ENCODE measurements at places on chromosomes 2 and 18. TPM values are rescaled to one million over a fixed set of nuclear protein-coding genes. Genes with fewer than 3 reads are reported as not detected.

- H3K27ac ChIP-seq, result peak within 1 kb of the TSS; percentile 92
- H3K4me1 ChIP-seq, result peaks cover 16% of the 10 kb centered on the region
- peak; percentile 95 for DNase-seq
- H3K36me3 ChIP-seq, result peaks cover 27% of the 10 kb centered on the region
Observed at GRCh38 chr2:108786354-108787215, at the start of gene CCDC138. TSS of gene CCDC138 (plus strand) at chr2:108786771. CDS start at chr2:108786823, 52 bp downstream.

DNA sequence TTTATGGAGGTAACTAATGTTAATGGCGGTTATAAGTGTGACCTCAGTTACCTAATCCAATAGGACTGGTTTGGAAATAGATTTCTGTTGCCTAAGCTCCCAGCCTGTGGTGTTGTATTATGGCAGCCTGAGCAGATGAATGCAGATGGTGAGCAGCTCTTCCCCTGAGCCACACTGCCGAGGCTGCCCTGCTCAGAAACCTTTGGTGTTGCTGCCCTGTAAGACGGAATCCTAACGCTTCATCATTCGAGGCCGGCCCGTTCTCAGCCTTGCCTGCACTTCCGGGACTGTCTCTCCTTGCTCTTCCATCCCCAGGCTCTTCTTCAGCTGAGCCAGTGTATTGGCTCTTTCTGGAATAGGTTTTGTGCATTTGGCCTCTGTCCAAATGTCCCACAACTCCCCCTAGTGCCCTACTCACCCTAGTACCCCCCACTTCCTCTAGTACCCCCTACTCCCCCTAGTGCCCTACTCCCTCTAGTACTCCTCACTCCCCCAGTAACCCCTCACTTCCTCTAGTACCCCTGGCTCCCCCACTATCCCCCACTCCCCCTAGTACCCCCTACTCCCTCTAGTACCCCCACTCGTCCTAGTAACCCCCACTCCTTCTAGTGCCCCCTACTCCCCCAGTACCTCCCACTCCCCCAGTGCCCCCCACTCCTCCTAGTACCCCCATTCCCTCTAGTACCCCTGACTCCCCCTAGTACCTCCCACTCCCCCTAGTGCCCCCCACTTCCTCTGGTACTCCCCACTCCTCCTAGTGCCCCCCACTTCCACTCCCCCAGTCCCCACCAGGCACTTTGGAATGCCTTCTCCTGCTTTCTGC is 106.0 kb upstream of the TAF1B start:
- DNase-seq, result no peak
- H3K36me3 ChIP-seq, result no peaks in the 10 kb centered on the region
- no peak overlapping the region for H3K27ac ChIP-seq
- no peaks in the 10 kb centered on the region for H3K4me1 ChIP-seq
- H3K27me3 ChIP-seq, result peaks cover 8% of the 10 kb centered on the region
- H3K4me3 ChIP-seq, result no peak overlapping the region

DNA sequence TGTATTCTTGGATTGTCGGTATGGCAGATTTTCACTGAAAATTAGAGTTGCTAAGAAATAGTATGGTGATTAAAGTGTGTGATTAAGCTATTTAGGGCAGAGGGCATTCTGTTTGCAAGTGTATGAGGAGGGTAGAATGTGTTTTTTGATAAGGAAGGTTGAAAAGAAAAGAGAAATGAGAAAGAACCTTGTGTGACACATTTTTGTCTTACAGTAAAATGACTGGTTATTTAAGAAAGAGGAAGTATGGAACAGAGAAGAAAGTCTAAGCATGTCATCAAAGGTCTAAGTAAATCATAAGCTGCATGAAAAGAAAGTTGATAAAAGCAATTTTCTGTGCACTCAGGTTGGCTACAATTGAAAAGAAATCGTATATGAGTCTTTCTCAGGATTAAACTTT is 5.2 kb upstream of the RSAD2 start:
- no peaks in the 10 kb centered on the region for H3K4me1 ChIP-seq
- peaks cover 39% of the 10 kb centered on the region for H3K27me3 ChIP-seq
- no peak for DNase-seq

GRCh38 chr2:12754643-12755042 is 37.9 kb downstream of the TRIB2 start:
- H3K4me1 ChIP-seq, result peaks cover 42% of the 10 kb centered on the region
- H3K27me3 ChIP-seq, result no peaks in the 10 kb centered on the region
- no peak for DNase-seq

DNA sequence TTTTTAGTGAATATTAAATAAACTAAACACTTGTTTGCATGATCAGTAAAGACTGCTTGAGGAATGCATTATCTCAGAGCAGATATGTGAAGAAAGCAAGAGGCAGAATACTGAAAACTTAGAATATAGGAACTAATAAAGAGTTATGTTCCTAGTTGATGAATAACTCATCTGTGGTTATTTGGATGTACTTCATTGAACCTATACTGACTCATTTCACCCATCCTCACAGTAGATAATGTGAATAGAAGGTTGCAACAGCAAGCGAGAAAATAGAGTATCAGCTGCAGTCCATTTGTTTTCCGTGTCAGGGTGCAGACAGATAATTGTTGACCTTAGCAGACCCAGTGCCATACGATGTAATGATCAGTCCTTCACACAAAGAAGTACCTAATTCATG is 945.7 kb upstream of the LRRTM1 start:
- no peak overlapping the region for H3K4me3 ChIP-seq
- H3K36me3 ChIP-seq, result no peaks in the 10 kb centered on the region
- H3K27ac ChIP-seq, result no peak overlapping the region
- H3K27me3 ChIP-seq, result no peaks in the 10 kb centered on the region
- H3K4me1 ChIP-seq, result no peaks in the 10 kb centered on the region

DNA sequence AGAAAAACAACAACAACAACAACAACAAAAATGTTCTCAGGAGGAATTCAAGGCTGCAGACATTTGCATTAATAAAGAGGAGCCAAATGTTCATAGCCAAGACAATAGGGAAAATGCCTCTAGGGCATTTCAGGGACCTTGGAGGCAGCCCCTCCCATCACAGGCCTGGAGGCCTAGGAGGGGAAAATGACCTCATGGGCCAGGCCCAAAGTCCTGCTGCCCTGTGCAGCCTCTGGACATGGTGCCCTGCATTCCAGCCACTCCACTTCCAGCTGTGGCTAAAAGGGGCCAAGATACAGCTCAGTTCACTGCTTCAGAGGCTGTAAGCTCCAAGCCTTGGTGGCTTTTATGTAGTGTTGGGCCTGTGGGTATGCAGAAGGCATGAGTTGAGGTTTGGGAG is 314.5 kb downstream of the CYRIA start:
- H3K4me1 ChIP-seq, result no peaks in the 10 kb centered on the region
- H3K36me3 ChIP-seq, result no peaks in the 10 kb centered on the region
- H3K27ac ChIP-seq, result no peak overlapping the region
- no peaks in the 10 kb centered on the region for H3K27me3 ChIP-seq
- no peak overlapping the region for H3K4me3 ChIP-seq
- DNase-seq, result no peak

DNA sequence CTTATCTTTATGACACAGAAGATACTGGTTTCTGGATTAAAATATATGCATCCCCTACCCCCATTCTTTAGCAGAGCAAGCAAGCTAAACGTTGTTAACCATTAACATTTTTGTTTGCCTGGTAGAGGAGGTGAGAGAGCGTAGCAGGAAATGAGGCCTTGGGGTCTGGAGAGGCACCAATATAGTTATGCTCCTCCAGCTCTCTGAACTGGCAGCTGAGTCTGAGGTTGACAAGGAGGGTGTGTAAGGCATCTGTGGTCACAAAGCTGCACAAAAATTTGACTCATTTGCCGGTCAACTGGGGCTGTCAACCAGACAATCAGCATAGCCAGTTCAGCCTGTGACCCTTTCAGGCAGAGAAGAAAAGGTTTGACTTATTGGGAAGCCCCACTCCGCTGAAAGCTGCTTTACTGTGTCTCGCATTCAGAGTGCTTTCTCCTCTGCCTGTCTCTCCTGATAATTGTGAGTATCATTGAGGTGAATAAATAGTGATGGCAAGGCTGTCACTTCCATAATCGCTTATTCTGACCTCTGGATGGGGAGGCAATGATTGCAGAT is 647.5 kb upstream of the SETBP1 start:
- no peak for DNase-seq
- H3K36me3 ChIP-seq, result no peaks in the 10 kb centered on the region
- H3K27ac ChIP-seq, result no peak overlapping the region
- no peak overlapping the region for H3K4me3 ChIP-seq
- no peaks in the 10 kb centered on the region for H3K27me3 ChIP-seq

- peak overlapping the region; percentile 65 for H3K27ac ChIP-seq
- H3K36me3 ChIP-seq, result peaks cover 2% of the 10 kb centered on the region
- peak overlapping the region; percentile 59 for H3K4me3 ChIP-seq
- DNase-seq, result no peak
- H3K4me1 ChIP-seq, result peaks cover 17% of the 10 kb centered on the region
- peaks cover 11% of the 10 kb centered on the region for H3K27me3 ChIP-seq
Observed at GRCh38 chr2:179031731-179032408, 18.1 kb downstream of the CCDC141 start.

DNA sequence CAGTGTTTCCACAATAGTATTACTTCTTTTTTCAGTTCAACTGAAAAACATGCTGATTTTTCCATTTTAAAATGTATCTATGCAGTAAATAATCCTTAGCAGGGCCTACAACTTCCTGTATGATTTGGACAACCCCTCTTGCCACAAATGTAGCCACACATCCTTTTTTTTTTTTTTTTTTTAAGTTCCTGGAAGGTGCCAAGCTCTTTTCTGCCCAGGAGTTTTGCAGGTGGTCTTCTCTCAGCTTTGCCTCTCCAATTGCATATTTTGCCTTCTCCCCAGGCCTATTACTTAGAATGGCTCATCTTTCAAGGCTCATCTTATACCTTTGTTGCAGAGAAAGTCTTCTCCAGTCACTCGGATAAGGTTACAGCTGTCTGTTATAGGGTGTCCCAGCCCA is 11.6 kb downstream of the KLHL14 start:
- no peaks in the 10 kb centered on the region for H3K36me3 ChIP-seq
- no peak for DNase-seq
- H3K27me3 ChIP-seq, result peaks cover 25% of the 10 kb centered on the region
- H3K27ac ChIP-seq, result no peak overlapping the region
- H3K4me3 ChIP-seq, result no peak overlapping the region
- H3K4me1 ChIP-seq, result no peaks in the 10 kb centered on the region

DNA sequence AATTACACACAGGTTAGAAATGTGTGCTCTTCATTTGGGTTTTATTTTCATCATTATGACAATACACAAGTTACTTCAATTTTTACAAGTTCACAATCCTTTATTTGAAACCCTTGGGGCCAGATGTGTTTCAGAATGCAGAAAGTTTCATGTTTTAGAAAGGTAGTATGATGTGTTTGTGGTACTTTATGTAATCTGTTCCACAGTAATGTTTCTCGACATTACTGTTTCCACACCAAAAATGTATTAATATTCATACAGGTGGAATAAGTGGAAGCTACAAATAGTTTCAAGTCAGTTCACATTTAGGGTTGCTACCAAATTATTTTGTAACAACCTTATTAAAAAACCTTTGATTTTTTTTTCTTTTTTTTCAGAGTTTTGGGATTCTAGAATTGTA is 10.4 kb downstream of the UBE2E3 start:
- no peaks in the 10 kb centered on the region for H3K27me3 ChIP-seq
- no peak overlapping the region for H3K4me3 ChIP-seq
- peaks cover 36% of the 10 kb centered on the region for H3K36me3 ChIP-seq
- peaks cover 22% of the 10 kb centered on the region for H3K4me1 ChIP-seq

The AQP12B gene
- not detected for total RNA-seq

Data from osteocyte (in vitro differentiated cells).